ENCODE measurements at places on chromosomes 5 and 9.

GRCh38 chr5:17065458-17065857 lies 129.4 kb upstream of the MYO10 start:
- no peak for DNase-seq

- no peak for DNase-seq
Observed at GRCh38 chr5:178869577-178869976, 9.8 kb downstream of the ZNF354B start.

DNA sequence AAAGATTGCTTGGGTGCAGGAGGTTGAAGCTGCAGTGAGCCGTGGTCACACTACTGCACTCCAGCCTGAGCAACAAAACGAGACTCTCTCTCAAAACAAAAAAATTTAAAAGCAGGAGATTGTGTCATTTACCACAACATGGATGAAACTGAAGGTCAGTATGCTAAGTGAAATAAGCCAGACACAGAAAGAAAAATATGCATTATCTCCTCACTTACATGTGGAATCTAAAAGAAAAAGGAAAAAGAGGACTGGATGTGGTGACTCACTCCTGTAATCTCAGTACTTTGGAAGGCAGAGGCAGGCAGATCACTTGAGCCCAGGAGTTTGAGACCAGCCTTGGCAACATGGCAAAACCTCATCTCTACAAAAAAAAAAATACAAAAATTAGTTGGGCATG lies 146.8 kb upstream of the DAPK1 start:
- DNase-seq: no peak

- DNase-seq: no peak
Observed at GRCh38 chr9:90547896-90548295, 94.7 kb downstream of the DIRAS2 start.

DNA sequence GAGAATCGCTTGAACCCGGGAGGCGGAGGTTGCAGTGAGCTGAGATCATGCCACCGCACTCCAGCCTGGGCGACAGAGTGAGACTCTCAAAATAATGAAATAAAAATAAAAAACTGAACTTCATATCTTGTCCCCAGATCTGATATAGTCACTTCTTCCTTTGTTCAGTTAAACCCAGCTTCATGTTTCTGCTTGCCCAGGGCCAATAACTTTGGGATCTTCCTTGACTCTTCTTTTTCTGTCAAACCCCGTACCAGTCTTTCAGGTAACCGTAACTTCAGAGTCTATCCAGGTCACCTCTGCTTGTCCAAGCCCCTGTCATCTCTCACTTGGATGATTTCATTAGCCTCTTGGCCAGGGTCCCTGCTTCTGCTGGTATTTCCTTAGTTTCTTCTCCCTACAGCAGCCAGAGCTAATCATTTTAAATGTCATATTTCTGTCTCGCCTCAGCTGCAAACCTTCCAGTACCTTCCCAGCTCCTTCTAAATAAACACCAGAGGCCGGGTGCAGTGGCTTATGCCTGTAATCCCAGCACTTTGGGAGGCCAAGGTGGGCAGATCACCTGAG lies 19.7 kb upstream of the ABL1 start:
- DNase-seq: no peak

Data from GM12891 (cell line).